NCI-H345 (cell line): ENCODE measurements at places on chromosomes 11 and 22.

DNA sequence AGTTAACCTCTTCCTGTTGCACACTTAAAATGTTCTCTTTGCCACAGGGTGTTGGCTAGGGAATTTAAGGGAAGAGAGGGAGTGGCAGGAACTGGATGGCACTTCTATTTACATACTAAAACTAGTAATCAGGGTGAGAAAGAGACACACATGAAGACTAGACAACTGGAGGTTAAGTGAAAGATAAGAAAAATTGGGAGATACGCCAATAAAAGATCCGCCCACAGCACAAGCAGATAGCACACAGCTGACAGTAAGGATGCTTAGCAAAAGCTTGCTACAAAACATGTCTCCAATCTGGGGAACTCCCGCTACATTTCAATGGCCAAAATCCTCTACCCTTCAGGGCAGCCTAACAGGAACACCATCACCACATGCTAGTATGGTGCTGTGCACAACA is 12.8 kb downstream of the CPSF7 start:
- no peak for DNase-seq

- DNase-seq, result no peak
Observed at GRCh38 chr22:23534201-23534850, 45.8 kb downstream of the IGLL1 start.

DNA sequence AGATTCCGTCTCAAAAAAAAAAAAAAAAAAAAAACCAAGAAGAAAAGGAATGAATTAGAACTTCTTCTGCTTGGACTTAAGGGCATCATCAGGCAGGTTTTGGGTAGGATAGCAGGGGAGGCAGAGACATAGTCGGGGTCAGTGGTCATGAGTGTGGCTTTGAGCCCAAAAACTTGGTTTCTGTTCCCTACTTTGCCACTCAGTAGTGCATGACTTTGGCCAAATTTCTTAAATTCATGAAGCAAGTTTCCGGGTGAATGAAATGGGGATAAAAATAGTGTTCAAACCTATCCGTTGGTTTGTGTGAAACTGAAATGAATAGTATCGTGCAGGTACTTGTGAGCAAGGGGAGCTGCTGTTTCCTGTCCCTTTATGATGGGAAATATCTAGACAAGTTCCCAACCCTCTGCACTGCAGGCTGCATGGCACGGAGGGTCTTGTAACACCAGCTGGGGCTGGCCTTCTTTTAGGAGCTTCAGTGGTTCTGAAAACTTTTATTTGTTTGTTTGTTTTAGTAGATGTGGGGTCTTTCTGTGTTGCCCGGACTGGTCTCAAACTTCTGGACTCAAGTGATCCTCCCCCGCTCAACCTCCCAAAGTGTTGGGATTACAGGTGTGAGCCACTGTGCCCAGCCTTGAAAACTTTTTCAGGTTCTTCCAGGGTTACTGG is 18.4 kb downstream of the NEAT1 start:
- DNase-seq, result no peak

GRCh38 chr11:82174610-82175009 is 559.1 kb downstream of the FAM181B start:
- DNase-seq, result no peak

- DNase-seq, result no peak
Observed at GRCh38 chr11:40421208-40421981, 1038.1 kb downstream of the LRRC4C start.

GRCh38 chr11:27058456-27058855 is 17.8 kb downstream of the BBOX1 start:
- DNase-seq, result no peak

DNA sequence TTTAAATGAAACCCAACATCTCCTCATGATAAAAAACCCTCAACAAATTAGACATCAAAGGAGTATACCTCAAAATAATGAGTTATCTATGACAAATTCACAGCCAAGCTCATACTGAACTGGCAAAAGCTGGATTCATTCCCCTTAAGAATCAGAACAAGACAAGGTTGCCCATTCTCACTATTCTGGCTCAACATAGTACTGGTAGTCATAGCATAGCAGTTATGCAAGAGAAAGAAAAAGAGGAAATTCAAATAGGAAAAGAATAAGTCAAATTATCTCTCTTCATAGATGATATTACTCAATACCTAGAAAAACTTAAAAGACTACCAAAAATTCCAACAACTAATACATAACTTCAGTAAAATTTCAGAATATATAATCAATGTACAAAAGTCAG is 29.4 kb upstream of the XKR3 start:
- no peak for DNase-seq
